ENCODE measurements at places on chromosomes 4 and X.

DNA sequence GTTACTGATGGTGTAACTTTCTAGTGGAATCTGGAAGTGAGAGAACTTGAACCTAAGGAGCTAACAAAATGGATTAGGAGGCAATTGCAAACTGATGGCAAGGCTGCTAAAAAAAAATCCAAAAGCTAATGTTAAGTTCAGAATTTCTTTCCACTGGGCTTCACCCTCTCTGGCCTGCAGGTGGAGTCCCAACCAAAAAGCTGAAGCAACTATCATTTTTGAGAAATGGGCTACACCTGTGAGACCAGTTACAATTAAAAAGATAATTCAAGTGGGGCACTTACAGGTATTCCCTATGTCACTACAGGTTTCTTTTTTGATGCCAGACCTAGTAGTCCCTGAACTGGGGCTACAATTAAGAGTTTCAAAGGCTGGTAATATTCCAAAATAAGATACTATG is 142.1 kb upstream of the FTHL17 start:
- H3K27ac ChIP-seq: no peak overlapping the region
- no peak for DNase-seq
- H3K36me3 ChIP-seq: no peaks in the 10 kb centered on the region
- H3K27me3 ChIP-seq: no peaks in the 10 kb centered on the region

DNA sequence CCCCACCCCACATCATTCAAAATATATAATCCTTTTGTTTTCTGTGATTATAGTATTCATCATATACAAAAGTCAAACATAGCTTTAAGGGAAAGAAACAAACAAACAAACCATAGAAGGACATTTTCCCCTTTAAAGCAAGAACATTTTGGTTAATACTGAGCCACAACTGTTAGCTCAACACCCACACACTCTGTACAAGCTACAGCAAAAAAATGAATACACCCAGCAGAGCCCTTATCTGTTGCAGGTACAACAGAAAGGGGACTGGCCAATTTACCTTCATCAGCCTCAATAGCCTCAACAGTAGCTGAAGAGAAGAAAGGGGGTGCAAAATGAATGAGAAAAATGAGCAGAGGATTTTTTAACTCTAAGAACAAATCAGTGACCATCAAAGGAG is 318.4 kb downstream of the PPP3CA start:
- H3K4me3 ChIP-seq: no peak overlapping the region
- no peaks in the 10 kb centered on the region for H3K27me3 ChIP-seq
- no peaks in the 10 kb centered on the region for H3K4me1 ChIP-seq
- DNase-seq: no peak

DNA sequence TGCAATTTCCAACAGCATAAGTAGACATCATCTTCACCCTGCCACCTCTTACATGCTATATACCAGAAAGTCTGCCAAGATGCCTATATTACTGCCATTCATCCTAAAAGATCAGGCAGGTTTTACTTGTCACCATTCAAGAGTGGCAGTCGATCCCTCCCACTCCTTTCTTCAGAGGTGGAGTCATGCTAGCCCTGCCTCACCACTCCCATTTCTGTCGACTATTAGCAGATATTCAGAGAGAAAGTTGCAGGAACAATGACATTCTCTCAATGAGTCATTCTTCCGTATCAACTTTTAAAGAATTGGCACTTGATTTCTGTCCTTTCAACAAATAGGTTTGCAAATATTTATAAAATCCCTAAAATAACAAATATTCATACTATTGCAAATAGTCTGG is 1060.1 kb downstream of the ADGRL3 start:
- no peaks in the 10 kb centered on the region for H3K36me3 ChIP-seq
- H3K4me3 ChIP-seq: no peak overlapping the region
- H3K27ac ChIP-seq: no peak overlapping the region
- DNase-seq: no peak

- H3K27me3 ChIP-seq: no peaks in the 10 kb centered on the region
- no peak overlapping the region for H3K4me3 ChIP-seq
- H3K36me3 ChIP-seq: no peaks in the 10 kb centered on the region
- no peak overlapping the region for H3K27ac ChIP-seq
- no peak for DNase-seq
Observed at GRCh38 chrX:10759141-10759799, 138.9 kb upstream of the MID1 start.

DNA sequence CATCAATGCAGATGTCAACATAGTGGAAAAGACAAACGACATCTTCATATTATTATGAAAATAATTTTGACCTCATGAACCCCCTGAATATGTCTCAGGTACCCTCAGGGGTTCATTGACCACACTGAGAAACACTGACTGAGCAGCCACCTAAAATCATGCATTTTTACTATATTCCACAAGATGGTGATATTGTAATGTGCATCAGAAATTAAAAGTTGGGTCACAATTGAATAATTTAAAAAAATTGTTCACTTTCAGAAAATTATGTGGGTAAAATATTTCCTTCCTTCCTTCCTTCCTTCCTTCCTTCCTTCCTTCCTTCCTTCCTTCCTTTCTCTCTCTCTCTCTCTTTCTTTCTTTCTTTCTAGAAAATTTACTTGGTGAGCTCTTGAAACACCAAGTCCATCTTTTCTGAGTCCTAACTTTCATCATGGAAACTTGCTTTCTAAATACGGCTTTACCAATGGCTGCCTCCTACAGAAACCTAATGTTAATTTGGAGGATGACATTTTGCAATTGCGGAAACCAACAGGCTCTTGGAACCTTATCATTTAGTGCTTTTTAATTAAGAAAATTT is 103.6 kb downstream of the RTL3 start:
- no peaks in the 10 kb centered on the region for H3K27me3 ChIP-seq
- H3K4me1 ChIP-seq: no peaks in the 10 kb centered on the region
- no peak overlapping the region for H3K27ac ChIP-seq
- no peak overlapping the region for H3K4me3 ChIP-seq
- H3K36me3 ChIP-seq: no peaks in the 10 kb centered on the region

DNA sequence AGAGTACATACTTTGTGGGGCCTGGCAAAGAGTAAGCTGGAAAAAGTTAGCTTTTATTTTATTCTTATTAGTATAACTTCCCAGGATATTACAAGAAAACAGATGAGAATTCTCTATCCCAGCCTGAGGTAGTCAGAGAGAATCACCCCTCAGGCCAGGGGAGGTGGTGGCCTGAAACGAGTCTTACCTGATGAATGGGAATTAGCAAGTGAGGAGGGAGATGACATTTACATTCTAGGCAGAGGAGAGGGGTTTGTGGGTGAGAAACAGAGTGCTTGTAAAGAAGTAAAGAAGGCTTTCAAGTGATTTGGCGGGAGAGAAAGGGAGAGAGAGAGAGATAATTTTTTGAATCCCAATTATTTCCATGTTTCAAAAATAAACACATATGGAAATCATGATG is 39.3 kb upstream of the PDK3 start:
- H3K27ac ChIP-seq: no peak overlapping the region
- H3K4me1 ChIP-seq: peaks cover 14% of the 10 kb centered on the region
- no peaks in the 10 kb centered on the region for H3K27me3 ChIP-seq
- no peak overlapping the region for H3K4me3 ChIP-seq
- DNase-seq: no peak

DNA sequence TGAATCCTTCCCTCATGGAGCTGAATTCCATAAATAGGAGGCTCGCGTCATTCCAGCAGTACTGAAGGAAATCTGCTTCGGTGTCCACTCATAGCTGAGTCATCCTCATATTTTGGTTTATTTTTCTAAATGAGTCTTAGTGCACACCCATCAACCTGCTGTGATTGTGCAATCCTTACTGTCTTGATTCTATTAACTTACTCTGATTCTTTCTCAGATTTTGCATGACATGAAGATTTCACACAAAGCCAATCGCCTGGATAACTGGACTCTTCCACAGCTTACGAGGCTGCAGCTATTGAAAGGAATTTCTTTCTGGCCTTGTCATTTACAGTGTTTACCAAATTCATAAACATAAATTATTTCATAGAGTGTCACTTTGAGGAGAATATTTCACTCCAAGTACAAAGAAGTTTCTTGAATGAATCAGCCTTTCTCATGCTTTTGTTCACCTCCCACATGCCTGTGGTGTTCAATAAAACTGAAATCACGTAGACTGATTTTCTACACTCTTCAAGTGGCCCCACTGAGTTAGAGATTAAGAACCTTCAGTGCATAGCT is 207.6 kb upstream of the SLITRK2 start:
- no peak overlapping the region for H3K4me3 ChIP-seq
- no peak for DNase-seq
- no peaks in the 10 kb centered on the region for H3K36me3 ChIP-seq
- no peaks in the 10 kb centered on the region for H3K27me3 ChIP-seq
- H3K27ac ChIP-seq: no peak overlapping the region

- no peaks in the 10 kb centered on the region for H3K36me3 ChIP-seq
- H3K4me1 ChIP-seq: no peaks in the 10 kb centered on the region
- no peak for DNase-seq
Observed at GRCh38 chrX:112341598-112341997, 259.0 kb upstream of the TRPC5 start.

DNA sequence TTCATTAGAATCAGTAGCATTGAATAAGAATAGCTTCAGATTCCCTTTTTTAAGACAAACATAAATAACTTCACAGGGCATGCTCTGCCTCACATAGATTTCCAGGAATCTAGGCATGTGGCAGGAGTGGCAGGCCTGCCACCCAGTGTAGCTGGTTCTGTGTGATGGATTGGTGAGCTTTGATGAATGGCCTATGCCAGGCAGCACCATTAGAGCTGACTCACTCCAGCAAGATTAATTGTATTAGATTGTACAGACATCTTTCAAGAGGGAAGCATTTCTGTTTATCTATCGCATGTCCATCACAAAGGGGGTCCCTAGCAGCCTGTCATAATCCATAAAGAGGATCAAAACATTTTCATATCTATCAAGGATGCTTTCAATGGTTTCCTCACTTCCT is 71.9 kb downstream of the NAA11 start:
- no peak overlapping the region for H3K4me3 ChIP-seq
- H3K36me3 ChIP-seq: no peaks in the 10 kb centered on the region
- no peak for DNase-seq
- H3K4me1 ChIP-seq: no peaks in the 10 kb centered on the region

DNA sequence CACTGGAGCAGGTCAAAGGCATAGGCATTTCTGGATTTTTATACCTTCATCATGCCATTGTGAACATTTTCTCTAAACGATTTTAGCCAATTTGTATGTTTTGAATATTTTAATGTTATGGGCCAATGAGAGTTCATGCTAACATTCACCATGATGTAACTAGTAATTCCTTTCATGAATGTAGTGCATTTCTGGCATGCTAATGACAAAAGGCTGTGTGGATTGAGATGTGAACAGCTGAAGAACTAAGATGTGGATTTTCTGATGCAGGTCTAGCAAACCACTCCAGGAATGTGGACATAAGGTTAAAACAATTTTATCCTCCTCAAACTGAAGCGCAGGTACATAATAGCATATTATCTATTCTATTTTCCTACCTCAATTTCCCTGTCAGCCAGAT is 269.4 kb downstream of the NLGN4X start:
- no peak overlapping the region for H3K27ac ChIP-seq
- H3K36me3 ChIP-seq: no peaks in the 10 kb centered on the region
- H3K4me1 ChIP-seq: no peaks in the 10 kb centered on the region
- H3K4me3 ChIP-seq: no peak overlapping the region
- DNase-seq: no peak

DNA sequence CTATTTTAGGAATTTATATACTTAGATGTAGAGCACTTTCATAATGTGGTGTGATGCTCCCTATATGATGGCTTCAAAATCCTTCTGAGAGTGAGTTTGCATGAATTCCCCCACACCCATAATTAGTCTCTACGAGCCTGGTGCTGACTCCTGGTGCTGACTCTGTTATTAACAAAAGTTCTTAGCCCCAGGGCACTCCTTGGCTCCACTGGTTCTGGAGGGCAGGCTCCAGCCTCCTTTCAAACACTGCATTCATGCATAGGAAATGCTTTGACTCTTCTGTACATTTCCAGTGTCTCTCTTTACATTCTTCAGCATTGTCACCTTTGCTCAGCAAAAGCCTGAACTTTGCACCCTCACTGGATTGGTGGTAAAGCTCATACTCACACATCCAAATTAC is 64.0 kb downstream of the LNX1 start:
- no peaks in the 10 kb centered on the region for H3K36me3 ChIP-seq
- no peak overlapping the region for H3K4me3 ChIP-seq
- H3K27ac ChIP-seq: no peak overlapping the region
- peaks cover 2% of the 10 kb centered on the region for H3K27me3 ChIP-seq

Data from CD14-positive monocyte (primary cell).